Fibroblast of mammary gland (primary cell): ENCODE measurements at places on chromosomes 7 and 10.

- DNase-seq: no peak
Observed at GRCh38 chr10:83680470-83680891, 458.8 kb upstream of the GHITM start.

- no peak for DNase-seq
Observed at GRCh38 chr10:88415533-88416130, 167.5 kb downstream of the RNLS start.

DNA sequence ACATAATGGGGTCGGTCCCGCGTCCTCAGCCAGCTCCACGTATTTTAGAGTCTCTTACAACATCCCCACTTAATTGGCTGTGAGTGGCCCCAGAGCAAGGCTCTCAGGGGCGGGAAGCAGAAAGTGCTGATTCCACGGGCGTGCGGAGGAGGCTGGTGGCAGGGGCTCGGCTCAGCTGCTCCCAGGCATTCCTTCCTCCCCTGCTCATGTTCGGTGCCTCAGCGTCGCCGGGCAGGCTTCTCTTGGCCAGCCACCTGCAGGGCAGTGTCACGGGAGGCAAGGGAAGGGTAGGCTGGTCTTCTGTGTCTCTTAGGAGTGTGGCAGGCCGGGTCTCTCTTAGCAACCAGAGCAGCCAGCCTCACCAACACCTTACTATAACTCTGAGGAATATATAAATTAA, 33.8 kb downstream of the IL15RA start:
- DNase-seq: peak; percentile 76

DNA sequence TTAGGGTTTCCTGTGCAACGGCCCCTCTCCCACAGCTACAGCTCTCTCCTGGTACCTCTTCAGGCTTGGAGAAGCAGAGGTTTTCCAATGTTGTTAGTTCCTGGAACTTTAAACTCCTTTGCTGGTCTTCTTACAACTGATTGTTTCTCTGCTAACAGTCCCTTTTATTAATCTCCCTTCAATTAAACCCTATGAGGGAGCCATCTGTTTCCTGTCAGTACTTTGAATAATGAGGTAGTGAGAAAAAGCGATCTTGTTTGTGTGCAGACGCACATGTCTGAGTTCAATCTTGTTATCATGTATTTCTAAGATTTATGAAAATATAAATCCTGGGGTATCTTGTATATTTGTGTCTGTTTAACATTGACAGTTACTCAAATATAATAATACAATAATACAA, 102.4 kb downstream of the MDFIC start:
- DNase-seq: no peak

- DNase-seq: no peak
Observed at GRCh38 chr7:155187061-155187785, 110.5 kb upstream of the INSIG1 start.
